ENCODE measurements at places on chromosomes 5 and 9. TPM values are rescaled to one million over a fixed set of nuclear protein-coding genes. Genes with fewer than 3 reads are reported as not detected.

- no peak for DNase-seq
Observed at GRCh38 chr9:36163049-36163785, 6.0 kb upstream of the CCIN start.

- no peak for DNase-seq
Observed at GRCh38 chr9:125635888-125636287, 71.1 kb downstream of the MAPKAP1 start.

DNA sequence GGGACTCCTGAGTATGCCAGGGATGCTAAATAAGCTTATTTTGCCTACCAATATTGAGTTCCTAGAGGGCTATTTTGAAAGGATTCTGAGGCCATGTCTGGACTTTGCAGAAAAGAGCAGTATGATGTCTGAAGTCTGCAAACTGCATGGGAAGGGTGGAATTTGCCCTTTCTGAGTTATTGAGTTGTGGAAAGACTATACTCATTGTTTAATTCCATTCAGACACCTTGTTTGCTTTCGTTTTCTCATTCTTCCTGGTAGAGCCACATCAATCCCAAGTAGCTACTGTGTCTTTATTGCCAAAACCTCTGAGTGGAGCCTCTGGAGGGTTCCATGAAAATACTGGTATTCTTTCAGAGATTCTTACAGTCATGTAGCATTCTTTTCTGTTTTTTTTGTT lies 50.9 kb upstream of the PPP1R2B start:
- DNase-seq, result peak; percentile 15

DNA sequence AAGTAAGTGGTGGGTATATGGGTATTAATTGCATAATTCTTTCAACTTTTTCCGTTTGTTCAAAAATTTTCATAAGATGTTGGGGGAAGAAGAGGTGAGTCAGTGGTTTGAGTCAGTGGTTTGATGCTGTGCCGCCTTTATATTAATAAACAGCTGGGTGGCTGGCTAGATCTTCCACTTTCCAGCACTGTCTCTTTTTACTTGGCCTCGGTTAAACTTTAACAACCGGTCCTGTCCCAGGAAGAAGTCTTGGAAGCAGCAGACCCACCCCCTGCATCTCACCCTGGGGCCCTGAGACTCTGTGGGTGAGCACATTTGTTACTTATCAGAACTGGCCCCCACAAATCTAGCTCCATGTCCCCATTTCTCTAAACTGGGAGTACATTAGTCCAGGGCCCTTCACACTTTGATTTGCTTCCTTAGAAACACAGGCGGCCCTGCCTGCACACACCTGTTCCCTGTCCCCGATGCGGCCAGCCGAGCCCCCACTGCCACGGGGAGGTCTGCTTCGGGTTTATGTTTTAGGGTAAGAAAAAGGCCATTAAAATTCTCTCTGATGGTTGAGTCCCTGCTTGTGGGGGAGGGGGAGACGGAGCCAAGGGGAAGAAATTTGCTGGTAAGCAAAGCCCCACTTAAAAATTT lies 90.7 kb downstream of the PTCH1 start:
- DNase-seq, result no peak

GRCh38 chr5:92552206-92553160 lies 1028.5 kb downstream of the NR2F1-AS1 start:
- peak; percentile 37 for DNase-seq

GRCh38 chr5:80275347-80275746 lies 19.5 kb upstream of the SERINC5 start:
- DNase-seq, result peak; percentile 74

- DNase-seq, result peak; percentile 71
Observed at GRCh38 chr5:146137967-146138403, 32.6 kb upstream of the PLAC8L1 start.

- no peak for DNase-seq
Observed at GRCh38 chr5:6674421-6674820, 38.8 kb upstream of the TENT4A start.

- DNase-seq, result peak; percentile 26
Observed at GRCh38 chr5:34529581-34530331, 126.4 kb upstream of the RAI14 start.

DNA sequence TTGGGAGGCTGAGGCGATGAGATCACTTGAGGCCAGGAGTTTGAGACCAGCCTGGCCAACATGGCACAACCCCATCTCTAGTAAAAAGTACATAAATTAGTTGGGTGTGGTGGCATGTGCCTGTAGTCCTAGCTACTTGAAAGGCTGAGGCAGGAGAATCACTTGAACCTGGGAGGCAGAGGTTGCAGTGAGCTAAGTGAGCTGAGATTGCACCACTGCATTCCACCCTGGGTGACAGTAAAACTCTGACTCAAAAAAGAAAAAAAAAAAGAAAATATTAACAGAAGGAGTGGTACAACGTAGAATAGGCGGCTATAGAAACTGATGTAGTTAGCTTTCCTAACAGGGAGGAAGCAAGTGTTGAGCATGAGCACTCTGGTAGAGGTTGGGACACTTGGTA lies 59.9 kb downstream of the PBX3 start:
- DNase-seq, result no peak

- no peak for DNase-seq
Observed at GRCh38 chr9:79917421-79917820, 345.7 kb downstream of the TLE4 start.

DNA sequence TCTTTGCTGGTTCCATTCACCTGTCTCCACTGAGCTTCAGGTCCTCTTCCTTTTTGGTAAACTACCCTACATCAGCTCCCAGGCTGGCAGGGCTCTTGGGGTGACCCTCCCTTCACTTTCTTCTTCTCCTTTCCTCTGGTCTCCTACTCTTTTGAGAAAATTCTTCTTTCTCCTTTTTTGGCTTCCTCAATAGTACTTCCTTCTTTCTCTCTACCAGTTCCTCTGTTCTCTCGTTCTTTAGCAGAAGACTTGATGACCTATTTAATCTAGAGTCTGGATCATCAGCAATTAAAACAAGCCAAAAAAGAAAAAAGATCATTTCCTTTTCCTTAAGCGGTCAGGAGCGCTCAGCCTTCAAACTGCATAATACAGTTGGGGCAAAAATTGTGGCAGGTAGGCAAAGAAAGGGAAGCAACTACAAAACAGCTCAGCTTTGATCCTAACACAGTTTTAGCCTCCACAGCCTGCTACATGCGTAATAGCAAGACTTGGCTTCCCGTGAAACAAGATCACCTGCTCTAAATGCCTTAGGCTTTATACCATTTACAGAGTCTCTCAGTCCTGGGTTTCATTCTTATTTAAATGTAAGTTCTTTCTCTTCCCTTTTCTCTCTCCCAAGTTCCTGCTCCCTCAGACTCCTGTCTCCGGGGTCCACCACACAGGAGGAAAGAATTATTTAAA lies 14.0 kb upstream of the GSN start:
- no peak for DNase-seq

DNA sequence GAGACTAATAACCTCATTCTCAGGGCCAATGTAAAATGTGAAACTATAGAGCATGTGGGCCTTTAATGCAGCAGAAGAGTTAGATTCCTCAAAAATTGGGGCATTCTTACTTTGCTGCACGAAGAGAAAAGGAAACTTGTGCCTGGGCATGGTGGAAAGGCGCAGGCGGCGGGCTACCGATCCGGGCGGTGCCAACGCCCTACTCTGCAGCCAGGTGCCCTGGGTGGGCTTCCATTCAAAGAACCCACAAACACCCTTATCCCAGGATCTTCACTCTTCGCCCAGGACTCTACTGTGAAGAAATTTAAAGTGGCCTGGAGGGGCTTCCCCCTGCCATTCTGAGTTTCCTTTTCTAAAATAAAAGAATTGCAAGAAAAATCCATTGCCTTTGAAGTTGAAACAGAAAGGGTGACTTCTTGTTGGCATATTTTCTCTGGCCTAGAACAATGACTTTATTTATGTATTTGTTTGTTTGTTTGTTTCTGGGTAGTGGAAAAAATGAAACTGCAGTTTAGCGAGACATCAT lies 124.9 kb downstream of the TMEM161B start:
- no peak for DNase-seq

DNA sequence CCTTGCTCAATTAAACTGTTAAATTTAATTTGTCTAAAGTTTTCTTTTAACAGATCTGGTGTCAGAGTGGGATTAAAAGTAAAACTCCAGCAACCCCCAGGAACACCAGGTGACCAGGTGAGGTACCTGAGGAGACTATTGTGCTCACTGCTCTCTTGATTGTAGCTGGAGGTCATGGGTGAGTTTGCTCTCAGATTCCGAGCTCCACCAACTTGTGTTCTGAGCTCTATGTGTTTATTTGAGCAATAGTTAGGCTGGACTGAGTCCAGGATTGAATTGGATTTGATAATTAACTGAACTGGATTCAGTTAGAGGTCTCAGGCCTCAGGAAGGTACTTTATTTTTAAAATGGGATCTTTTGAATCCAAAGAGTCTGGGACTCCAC lies 17.9 kb upstream of the SCGB3A2 start:
- DNase-seq, result peak; percentile 67

GRCh38 chr9:136488247-136489214 lies 5.7 kb upstream of the SEC16A start:
- peak; percentile 87 for DNase-seq

GRCh38 chr9:9942764-9943424 lies 669.9 kb downstream of the PTPRD start:
- DNase-seq, result peak; percentile 58

- DNase-seq, result no peak
Observed at GRCh38 chr9:88586452-88586851, 51.5 kb downstream of the NXNL2 start.

DNA sequence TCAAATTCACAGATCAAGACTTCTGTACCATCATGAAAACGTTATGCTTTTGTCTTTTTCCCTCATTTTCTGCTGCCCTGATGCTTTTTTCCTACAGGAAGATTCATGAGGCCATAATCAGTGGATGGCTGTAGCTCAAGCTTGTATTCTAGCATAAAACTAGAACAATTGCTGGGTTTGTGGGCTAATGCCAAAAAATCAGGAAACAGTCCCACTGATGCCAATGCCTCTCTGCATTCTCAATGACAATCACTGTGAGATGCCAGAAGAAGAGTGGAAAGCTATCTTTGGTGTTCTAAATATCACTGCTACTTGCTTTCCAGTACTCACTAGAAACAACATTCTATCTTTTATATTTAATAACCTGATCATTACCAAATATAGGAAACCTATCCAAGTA lies 33.3 kb upstream of the FAM170A start:
- no peak for DNase-seq

DNA sequence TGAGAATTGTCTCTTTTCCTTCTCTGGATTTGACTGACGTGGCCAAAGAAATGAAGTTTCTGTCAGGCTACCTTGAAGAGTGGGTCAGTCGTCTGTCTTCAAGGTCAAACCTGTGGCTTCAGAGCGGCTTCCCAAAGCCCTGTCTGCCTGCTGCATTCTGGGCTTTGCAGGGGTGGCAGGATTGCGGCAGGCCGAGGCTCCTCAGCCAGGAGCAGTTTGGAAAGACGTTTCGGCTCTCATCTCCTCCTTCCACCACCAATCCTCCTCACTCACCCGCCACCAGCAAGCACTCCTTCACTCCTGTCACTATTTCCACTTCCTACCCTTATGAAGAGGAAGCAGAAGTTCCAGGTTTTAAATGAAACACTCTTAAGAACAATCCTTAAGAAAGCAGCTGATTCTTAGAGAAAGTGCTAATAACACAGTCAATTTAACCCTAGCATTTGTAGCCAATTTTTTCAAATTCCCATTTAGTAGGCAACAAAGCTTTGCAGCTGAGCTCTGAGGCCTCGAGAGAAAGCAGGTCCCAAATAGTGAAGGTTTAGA lies 351.7 kb downstream of the ZNF608 start:
- no peak for DNase-seq

DNA sequence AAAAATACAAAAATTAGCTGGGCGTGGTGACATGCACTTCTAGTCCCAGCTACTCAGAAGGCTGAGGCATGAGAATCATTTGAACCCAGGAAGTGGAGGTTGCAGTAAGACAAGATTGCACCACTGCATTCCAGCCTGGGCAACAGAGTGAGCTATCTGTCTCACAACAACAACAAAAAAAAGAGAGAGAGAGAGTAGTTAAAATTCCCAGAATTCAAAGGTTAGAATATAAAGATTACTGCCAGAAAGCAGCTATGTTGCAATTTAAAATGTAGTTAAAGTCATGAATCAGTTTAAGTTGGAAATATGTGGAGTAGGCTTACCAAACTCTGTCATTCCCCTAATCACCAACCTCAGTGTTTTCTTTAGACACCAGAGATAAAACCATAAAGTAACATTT lies 58.7 kb upstream of the SUSD1 start:
- no peak for DNase-seq

DNA sequence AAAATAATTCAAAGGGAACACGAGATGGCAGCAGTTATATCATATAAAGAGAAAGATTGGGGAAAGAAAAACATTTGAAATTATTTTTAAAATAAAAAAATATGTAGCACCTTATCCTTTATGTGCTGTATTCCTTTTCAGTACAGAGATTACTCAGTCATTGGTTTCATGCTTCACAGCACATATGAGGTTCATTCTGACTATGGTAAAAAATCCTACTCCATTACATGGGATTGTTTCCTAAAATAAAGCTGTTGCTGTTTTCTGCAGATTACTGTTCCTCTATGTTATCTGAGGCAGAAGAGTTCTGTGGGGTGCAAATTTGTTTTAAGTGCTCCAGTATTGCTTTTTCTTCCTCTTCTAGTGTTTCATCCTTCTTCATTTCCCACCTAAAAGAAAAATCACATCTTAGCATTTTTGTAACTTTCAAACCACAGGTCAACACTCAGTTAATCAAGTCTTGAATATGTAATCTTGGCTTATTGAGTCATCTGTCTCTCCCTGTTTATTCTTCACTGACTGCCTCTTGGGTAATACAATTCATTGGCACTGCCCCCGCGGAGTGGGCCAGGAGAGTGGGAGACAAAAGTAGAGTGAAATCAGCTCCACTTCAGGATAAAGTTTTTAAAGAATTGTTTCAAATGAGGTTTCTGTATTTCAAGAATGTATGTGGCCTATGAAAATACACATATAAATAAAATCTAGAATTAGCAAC lies 412.5 kb upstream of the POU5F2 start:
- no peak for DNase-seq

GRCh38 chr5:83227611-83228010 lies 150.3 kb downstream of the XRCC4 start:
- no peak for DNase-seq

GRCh38 chr5:130805648-130806047 lies 359.4 kb downstream of the HINT1 start:
- DNase-seq, result peak; percentile 28

DNA sequence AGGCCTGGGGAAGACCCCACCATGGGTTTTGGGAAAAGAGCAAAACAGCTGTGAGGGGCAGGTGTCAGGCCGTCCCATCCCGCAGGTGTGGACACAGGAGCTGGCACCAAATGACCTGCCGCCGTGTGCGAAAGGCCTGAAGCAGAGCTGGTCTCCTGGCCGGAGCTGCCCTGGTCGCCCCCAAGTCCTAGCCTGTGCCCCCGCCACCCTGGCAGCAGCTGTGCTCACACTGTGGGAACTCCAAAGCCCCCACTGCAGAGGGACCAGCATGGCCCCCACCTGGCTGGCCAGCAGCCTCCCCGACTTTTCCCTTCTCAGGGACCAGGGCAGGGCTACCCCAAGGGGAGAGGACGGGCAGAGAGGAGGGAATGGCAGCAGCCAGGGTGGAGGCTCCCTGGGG lies 88.4 kb downstream of the KCNT1 start:
- no peak for DNase-seq

The FOXI1 gene
- polyA plus RNA-seq, result not detected

The RORB gene
- 0.19 TPM for polyA plus RNA-seq

The CSF2 gene
- polyA plus RNA-seq, result not detected

The NIPAL4 gene
- 4.0 TPM for polyA plus RNA-seq

The PIP5K1B gene
- polyA plus RNA-seq, result 27.2 TPM

The SLC25A2 gene
- polyA plus RNA-seq, result not detected

The EIF4EBP3 gene
- polyA plus RNA-seq, result 66.1 TPM

The SLC4A9 gene
- not detected for polyA plus RNA-seq

The PRRT1B gene
- polyA plus RNA-seq, result 1.4 TPM

The PCDHB15 gene
- polyA plus RNA-seq, result 0.73 TPM

The ARHGEF37 gene
- 8.0 TPM for polyA plus RNA-seq

The C8G gene
- polyA plus RNA-seq, result 5.5 TPM

The HTR4 gene
- polyA plus RNA-seq, result not detected

The FOXD4L6 gene
- polyA plus RNA-seq, result not detected

The ACOT12 gene
- not detected for polyA plus RNA-seq
